Fibroblast of the conjunctiva (primary cell): ENCODE measurements at places on chromosomes 5 and 9.

DNA sequence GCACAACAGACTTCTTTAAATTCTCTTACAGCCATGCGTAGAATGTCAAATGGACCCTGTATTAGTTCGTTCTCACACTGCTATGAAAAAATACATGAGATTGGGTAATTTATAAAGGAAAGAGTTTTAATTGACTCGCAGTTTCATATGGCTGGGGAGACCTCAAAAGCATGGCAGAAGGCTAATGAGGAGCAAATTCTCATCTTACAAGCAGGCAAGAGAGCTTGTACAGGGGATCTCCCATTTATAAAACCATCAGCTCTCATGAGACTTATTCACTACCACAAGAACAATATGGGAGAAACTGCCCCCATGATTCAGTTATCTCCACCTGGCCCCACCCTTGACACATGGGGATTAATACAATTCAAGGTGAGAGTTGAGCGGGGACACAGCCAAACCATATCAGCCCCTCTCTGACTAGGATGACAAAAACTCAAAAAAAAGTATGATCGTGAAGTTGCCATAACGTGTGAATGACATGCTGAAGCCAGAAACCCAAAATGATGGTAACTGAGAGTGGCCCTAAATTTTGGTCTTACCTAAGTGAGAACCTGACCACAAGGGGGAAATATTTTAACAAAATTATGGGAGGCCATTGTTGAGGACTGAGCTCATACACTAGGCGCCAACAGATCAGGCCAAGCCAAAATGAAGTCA is 17.5 kb upstream of the TEX10 start:
- no peak for DNase-seq

DNA sequence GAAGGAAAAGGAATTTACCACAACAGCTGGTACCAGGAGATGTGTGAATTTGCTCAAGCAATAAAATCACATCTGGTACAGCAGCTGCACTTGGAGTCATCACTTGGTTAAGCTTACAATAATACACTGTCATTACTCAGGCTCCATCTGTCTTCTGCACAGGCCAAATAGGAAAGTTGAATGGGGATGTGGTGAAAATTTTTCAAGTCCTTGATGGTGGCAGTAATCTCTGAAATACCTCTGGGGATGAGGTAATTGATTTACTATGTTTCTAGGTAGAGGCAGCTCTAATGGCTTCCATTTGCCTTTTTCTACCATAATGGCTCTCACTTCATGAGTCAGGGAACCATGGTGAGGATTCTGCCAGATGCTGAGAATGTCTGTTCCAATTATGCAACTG is 206.8 kb upstream of the ATP10B start:
- DNase-seq, result no peak

DNA sequence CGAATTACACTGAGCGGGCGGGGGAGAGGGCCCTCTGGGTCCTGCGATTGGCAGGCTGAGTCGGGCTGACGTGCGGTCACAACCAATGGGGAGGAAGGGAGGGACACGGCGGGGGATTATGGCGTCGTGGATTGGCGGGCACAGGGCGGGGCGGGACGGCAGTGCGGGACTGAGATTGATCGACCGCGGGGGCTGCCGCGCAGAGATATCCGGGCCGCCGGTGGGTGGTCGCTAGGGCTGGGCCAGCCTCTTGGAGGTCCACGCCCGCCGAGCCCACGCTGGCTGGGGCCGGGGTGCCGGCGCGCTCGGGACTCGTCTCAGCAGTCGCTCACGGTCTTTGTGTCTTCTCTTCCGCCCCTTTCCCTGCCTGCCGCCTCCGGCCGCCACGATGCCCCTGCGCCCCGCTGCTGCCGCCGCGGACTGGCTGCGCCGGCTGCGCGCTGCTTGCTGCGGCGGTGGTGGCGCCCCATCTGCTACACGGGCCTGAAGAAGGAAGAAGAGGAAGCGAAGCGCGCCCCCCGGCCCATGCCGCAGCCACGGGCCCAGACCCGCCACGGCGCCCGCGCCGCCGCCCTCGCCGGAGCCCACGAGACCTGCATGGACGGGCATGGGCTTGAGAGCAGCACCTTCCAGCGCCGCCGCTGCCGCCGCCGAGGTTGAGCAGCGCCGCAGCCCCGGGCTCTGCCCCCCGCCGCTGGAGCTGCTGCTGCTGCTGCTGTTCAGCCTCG is at the start of gene RGMB:
RGMB (plus strand) TSS at position 200 of the 728 bp plus-strand sequence; CDS start at position 608, 408 bp downstream.
- peak; percentile 99 for DNase-seq

GRCh38 chr9:112013266-112013665 is 116.7 kb downstream of the UGCG start:
- DNase-seq, result no peak

GRCh38 chr5:166977911-166978422 is 1313.5 kb upstream of the WWC1 start:
- DNase-seq, result no peak

DNA sequence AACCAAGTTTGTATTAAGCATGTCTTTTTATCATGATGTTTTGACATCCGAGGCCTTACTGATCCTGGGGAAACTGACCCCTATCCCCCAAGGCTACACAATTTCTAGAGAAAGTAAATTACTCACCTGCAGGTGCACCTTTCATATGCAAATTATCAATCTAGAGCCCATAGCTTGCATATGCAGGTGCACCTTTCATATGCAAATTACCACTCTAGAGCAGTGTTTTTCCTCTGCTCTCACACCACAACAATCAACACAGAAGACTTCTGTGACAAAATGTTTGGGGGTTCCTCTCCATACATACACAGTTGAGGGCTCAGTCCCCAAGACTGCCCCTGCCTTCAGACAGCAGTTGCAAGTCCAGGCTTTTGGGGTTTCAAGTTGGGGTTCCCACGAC is 203.7 kb upstream of the RORB start:
- no peak for DNase-seq

DNA sequence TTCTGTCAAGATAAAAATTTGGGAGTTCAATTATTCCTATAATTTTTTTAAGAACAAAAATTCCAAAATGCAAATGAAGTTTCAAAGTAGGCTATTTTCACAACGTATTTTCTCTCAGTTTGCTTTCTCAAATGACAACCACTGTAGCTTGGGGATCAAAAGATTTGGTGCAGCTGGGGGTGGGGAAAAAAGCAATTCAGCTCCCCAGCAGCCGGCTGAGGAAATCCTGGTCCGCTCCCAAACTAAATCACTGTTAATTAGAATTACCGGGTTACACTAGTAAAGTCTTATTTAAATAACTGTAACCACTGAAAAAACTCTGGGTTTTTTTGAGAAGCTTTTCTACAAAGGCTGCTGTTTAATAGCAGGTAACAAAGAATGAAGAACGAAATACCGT is 5.7 kb downstream of the NR6A1 start:
- DNase-seq, result no peak

- DNase-seq, result no peak
These were observed 177.9 kb downstream of the COX7C start for GRCh38 chr5:86795659-86796058.

- DNase-seq, result no peak
These were observed 467.6 kb upstream of the ZNF608 start for GRCh38 chr5:125214080-125214479.

GRCh38 chr5:154893381-154893780 is 35.0 kb downstream of the CNOT8 start:
- DNase-seq, result no peak

DNA sequence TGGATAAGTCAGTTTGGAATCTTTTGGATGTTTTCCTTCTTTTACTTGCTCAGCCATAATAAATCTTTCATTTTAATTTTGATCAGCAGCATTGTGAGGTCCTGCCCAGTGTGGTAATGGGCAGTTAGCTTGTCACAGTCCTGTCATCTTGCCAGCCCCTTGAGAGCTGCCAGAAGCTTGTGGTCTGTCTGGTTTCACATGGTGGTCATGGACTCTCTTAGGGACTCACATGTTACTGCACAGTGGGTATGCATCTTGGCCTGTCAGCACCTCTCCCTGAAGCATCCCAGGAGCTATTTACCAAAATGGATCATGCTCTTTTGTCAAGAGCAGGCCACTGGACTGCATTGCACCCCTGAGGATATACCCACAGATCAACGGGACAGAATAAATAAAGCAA is 60.3 kb downstream of the DAPK1 start:
- DNase-seq, result no peak

DNA sequence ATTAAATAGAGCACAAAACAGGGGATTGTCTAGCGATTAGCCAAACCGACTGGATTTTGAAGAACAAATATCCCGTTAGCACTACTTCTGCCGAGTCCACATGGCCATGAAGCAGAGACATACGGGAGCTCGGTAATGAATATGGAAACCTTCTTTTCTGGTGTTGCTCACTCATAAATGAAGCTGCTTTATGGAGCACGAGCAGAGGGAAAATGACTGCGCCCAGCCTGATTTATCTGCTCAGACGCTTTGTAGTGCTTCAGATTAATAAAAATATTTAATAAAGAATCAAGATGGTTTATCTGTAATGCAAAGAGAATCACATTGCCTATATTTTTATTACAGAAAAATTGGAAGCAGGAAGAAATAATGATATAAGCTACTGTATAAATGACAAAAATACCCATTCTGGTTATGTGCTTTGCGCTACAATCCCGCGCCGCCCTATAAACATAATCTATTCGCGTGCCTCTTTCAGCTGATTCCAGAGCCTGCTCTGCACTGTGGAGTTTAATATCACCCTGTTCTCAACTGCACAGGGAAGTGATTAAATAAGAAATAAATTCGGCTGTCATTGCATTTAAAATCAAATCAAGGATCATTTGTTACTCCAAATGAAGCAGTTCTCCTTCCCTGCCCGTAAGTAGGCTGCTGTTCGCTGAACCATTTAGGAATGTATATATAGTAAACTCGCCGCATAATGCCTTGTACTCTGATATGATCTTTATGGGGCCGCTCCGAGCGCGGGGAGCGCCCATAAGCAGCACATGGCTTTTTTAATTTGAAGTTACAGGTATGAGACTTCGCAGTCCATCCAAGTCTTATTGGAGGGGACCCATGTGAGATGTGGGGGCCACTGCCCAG is 22.3 kb upstream of the UBAC1 start:
- DNase-seq, result no peak

DNA sequence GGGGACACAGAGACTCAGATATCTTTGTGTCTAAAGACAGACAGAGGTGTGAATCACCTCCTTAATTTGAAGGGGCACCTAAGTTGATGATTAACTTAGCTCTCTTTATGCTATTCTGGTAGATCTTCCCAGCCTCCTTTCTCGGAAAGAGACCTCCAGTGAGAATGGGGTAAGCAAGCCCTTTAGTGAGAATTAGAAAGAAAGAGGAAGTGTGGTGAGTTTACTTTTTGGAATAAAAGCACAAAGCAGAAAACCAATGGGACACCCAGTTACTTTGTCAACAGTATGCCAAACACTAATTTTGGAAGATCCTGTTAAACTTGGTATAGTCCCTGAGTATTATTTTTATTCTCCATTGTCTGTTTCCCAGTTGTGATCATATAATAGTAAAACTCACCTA is 302.8 kb upstream of the RASA1 start:
- no peak for DNase-seq

GRCh38 chr5:179241764-179242370 is 103.4 kb downstream of the ADAMTS2 start:
- no peak for DNase-seq

DNA sequence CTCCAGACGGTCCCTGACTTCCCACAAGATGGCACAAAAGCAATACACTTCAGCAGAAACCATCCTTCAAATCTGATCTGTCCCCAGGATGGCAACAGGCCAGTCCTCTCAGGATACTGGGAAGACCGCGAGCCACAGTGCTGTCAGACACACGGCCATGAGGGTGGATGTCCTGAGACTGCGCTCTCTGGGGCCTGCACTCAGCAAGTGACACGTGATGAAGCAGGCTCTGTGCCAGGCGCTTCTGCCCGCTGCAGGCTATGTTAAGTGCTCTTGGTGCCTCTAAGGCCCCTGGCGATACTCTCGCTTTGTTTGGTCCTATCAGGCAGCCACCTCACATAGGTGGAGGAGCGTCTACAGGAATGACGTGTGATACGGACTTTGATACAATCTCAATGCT is 7.1 kb downstream of the BRD9 start:
- DNase-seq, result no peak

GRCh38 chr5:63022403-63022802 is 443.8 kb downstream of the LRRC70 start:
- DNase-seq, result no peak

GRCh38 chr9:135801070-135801469 is 99.1 kb downstream of the KCNT1 start:
- DNase-seq, result no peak

DNA sequence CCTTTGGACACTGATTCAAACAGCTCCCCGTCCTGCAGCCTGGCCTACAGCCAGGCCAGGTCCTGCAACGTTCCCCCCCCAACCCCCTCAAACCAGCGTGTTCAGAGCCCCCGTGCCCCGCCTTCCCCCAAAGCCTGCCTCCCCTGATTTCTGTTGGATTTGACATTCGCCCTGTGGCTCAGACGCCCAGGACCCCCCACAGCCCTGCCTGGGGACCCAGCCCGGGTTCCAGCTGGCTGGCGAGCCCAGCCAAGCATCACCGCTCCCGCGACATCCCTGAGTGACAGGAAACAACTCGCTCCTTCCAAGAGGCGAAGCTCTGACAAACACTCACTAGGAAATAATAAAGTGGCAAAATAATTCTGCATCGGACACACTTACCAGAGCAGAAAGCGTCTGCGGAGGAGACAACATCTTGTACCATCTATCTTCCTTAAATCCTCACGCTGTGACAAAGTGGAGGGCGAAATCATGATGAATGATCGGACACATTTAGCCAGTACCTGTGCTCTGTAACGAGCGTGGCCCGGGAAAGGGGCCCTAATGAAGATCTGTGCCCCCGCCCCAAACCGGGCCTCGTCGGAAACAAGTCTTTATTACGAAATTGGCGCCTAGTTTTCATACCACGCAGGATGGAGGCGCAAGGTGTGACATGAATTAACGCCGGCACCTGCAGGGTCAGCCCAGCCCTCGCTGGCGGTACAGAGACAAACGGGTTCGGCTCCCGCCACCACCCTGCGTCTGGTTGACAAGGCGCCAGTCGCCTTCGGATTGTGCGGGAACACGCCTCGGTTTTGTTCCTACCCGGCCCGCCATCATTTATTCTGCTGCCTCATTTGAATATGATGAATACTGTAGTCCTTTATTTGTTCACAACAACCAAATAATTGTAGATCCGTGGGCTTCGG is 91.0 kb upstream of the MVB12B start:
- DNase-seq, result no peak

DNA sequence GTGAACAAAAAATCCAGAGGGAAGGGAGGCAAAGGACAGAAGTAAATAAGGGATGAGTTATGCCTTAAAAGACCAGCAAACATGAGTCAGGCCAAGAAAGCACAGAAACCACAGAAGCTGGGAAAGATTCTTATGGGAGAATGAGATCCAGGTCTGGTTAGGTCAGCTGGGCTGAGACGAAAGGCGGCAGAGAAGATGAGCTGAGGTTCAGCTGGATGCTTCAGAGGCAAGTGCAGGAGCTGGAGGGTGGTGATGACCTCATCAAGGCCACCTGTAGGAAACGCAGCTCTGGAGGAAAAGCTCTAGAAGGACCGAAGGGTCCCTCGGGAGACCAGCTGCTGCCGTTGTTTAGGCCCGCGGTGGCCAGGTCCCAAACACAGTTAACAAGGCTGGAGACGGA is 152.0 kb downstream of the MYO10 start:
- DNase-seq, result no peak

GRCh38 chr5:77590347-77590746 is 48.2 kb downstream of the OTP start:
- no peak for DNase-seq
